ENCODE measurements at places on chromosomes 4 and X.

DNA sequence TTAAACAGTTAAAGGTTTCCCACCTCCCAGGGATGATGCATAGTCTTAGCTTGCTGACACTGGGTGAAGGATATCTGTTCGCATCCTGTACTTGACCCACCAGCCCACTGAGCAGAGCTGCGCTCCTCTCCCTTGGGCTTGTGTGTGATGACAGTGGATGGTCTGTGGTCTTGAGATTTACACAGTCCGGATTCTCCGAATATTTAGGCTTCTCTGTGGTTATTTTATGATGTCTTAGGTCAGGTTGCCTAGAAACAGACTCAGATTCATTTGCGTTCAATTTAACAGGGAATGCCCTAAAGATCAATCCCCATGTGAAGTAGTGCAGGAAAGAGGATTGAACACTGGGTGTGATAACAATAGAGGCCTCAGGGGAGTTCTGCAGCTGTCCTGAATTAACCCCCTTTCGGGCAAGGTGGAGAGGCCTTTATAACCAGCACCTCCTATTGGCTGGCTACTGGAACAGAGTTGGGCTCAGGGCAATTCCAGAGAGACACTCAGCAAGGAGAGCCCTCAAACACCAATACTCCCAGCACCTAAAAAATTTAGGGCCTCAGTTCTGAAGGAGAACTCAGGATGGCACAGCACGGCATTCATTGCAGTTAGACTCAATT is 653.2 kb upstream of the GALNT7 start:
- no peak for DNase-seq

DNA sequence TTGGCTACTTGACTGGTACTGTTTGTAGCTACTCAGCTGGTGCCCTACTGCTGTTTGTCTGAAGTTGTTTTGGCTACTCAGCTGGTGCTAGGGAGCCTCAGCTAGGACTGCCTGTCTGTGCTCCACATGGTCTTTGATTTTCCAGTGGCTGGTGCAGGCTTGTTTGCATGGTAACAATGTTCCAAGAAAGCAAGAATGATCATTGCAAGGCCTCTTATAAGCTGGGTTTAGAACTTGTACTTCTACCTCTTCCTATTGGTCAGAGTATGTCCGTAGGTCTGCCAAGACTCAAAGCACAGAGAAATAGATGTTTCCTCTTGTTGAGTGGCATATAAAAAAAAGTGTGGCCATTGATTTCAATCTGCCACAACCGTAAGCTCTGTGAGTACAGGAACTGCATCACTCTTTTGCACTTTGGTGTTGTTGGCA is 17.6 kb downstream of the NFKB1 start:
- DNase-seq = no peak

- no peak for DNase-seq
Observed at GRCh38 chr4:168522829-168523489, 26.1 kb downstream of the PALLD start.

DNA sequence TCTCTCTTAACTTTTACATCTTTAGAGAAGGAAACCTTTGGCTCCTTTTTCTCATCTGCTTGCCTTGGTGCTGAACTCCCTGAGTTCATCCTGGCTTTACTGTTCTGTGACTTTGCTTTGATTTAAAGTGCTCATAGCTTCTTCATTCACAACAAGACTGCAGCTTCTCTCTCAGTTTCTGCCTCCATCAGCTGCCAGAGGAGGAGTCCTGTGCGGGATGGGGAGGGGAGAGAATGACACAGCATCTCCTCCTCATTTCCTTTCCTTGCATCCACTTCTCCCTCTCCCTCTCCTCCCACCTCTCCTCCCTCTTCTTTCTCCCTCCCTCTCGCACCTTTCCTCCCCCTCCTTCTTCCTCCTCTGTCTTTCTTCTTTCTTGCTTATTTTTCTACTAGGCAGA is 42.0 kb downstream of the CBLL2 start:
- DNase-seq = no peak

- DNase-seq = peak; percentile 41
Observed at GRCh38 chr4:152536545-152537182, 772 bp upstream of the FBXW7 start.

DNA sequence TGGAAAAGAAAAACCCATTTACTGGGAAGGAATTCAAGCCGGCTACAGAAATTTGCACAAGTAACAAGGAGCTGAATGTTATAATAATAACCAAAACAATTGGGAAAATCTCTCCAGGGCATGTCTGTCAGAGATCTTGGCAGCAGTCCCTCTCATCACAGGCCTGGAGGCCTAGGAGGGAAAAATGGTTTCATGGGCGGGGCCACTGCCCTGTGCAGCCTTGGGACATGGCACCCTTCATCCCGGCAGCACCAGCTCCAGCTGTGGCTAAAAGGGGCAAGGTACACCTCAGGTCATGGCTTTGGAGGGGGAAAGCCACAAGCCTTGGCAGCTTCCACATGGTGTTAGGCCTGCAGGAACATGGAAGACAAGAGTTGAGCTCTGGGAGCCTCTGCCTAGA is 513.1 kb upstream of the CNKSR2 start:
- no peak for DNase-seq

DNA sequence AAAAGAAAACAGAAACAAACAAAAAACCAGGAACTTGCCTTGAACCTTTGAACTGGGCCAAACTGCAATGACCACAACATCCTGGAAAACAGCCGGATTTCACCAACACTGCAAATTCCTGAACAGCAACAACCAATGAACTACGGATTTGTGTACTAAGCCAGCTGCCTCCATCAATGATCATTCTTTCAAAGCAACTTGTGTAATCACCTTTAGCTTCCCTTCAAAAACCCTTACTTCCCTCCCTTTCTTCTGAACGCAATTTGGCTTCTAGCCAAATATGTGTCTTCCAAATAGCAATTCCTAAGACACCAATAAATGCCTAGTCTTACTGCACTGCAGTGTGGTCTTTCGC is 98.5 kb upstream of the FAM47C start:
- no peak for DNase-seq

DNA sequence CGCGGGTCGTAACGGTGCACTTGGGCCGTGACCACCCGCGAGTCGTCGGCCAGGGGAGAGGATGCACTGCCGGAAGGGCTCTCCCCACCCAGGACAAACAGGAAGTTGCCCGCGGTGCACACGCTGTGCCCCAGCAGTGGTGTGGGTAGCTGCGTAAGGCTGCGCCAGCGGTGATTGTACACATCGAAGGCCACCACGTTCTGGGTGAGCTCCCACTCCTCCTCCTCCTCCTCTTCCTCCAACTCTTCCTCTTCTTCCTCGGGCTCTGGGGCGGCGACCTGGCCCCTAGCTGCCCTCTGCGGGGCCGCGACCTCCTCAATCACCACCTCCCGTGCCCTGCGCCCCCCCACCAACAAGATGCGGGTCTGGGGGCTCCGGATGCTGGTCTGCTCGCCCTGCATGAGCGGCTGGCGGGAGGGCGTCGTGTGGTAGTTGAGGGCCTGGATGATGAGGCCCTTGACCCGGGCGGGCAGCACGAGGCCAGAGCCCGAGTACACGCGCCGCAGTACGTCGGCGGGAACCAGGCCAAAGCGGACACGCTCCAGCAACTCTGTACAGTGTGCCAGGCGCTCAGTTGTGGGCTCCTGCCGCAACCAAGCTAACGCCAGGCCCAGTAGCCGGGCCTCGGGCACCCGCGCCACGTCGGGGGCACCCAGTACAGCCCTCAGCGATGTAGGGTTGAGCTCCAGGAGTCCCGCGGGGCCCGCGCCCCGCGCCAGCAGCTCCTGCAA is 1.4 kb downstream of the KLHL34 start:
- DNase-seq = no peak

- no peak for DNase-seq
Observed at GRCh38 chr4:52657618-52658501, 1.2 kb downstream of the USP46 start.

DNA sequence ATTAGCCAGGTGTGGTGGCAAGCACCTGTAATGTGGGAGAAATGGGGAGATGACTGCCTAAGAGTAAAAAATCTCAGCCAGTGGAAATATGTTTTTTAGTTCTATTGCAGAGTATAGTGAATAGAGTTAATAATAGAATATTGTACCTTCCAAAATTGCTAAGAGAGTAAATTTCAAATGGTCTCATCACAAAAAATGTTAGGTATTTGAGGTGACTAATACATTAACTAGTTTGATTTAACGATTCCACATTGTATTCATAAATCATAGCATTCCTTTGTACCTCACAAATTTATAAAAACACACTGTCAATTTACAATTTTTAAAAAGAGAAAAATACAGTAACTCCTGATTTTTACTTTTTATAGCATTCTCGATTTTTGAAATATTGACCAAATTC is 681.5 kb upstream of the EPHA5 start:
- no peak for DNase-seq

DNA sequence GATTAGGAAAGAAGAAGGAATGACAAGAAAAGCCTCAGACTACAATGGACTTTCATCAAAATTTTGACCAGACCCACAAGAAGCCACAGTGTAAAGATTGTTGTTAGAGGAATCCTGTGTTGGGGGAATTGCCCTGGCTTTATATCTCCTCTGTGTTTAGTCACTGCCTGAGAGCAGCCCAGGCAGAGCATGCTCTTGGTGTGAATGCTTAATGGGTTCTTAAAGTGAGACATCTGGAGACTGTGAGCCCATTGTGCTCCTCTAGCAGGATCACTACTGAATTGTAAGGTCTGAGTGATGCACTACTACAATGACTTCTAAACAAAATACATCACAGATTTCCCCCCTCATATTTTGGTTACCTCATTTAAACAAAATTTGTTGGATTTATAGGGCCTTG is 1860.5 kb upstream of the ADGRL3 start:
- DNase-seq = no peak

DNA sequence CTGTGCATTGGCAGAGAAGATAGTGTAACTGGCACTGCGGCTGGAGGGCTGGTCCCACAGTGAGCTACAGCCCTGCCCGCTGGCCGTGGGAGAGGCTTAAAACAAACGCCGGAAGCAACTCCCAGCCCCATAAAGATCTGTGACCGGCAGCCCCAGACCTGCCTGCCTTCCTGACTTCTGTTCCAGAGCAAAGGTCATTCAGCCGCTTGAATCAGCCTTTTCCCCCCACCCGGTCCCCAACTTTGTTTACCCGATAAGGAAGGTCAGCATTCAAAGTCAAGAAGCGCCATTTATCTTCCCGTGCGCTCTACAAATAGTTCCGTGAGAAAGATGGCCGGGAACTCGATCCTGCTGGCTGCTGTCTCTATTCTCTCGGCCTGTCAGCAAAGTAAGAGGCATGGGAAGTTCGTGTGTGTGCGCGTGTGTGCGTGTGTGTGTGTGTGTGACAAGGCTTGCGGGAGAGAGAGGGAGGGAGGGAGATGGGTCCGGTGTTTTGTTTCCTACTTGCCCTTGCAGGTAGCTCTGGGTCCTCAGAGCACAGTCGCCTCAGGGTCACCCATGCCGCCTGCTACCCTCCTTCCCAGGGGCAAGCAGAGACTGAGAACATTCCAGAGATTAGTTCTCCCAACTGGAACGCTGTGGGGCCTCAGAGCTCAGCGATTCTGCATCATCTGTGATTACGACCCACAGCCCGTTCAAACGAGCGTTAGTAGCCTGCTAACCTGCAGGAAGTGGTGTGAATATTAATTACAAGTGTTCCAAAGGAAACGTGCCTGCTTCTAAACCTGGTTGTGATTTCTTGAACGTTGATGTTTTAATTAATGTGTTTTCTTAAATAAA is at the start of gene MGST2:
MGST2 (plus strand) TSS at position 130 of the 840 bp plus-strand sequence; CDS start at position 331, 201 bp downstream.
- no peak for DNase-seq

GRCh38 chrX:13203271-13203670 is 116.6 kb downstream of the ATXN3L start:
- DNase-seq = no peak

DNA sequence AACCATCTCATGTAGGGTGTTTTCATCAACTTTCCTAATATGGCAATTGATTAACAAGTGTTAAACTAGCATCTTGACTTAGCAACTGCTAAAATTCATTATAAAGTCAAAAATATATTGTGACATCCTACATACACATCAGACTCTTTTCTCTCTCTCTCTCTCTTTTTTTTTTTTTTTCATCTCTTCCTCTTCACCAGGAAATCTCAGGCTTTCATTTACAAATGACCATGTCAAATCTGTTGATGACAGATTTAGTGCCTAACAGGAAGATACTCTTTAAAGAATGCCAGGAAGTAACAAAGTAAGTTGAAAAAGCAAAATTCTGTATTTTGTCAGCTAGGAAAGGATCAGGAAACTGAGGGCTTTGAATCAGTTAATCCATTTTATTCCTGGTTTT is 365.5 kb downstream of the PCDH7 start:
- DNase-seq = no peak
